Glomerular endothelial cell (primary cell): ENCODE measurements at places on chromosomes 1 and 21.
A peak's percentile ranks its signal among the peaks of the same experiment; 100 is the strongest.

DNA sequence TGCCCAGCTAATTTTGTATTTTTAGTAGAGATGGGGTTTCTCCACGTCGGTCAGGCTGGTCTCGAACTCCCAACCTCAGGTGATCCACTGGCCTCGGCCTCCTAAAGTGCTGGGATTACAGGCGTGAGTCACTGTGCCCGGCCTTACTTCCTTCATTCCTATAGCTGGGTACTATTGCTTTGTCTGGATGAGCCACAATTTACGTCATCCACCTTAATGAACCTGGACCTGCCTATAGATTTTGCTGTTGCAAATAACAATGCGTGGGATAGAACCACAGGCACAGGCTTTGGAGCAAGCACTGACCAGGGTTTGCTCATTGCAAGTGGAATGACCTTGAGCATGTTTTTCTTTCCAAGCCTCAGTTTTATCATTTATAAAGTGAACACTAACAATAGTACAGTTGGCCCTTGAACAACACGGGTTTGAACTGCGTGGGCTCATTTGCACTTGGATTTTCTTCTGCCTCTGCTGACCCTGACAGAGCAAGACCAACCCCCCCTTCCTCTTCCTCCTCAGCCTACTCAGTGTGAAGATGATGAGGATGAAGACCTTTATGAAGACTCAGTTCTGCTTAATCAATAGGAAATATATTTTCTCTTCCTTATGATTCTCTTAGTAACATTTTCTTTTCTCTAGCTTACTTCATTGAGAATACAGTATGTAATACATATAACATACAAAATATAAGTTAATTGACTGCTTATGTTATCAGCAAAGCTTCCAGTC, 33.3 kb upstream of the BECN2 start:
- DNase-seq, result no peak

DNA sequence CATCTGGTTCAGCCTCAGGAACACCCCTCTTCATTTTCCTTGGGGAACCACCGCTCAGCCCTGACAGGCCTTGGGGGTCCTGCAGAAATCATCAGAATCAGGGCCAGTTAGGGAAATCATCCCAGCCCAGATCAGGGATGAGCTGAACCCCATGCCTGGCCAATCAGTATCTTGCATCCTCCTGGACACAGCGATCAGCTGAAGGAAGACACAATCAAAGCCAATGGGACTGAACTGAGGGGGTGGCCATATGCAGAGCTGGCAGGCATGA, 395.4 kb downstream of the MATN1 start:
- no peak for DNase-seq

- DNase-seq, result no peak
These were observed 6.4 kb downstream of the SZT2 start for GRCh38 chr1:43396059-43396458.

- no peak for DNase-seq
These were observed 730.9 kb downstream of the PTPRU start for GRCh38 chr1:29967261-29967660.

GRCh38 chr1:203985676-203986075, 87.2 kb upstream of the SOX13 start:
- no peak for DNase-seq

GRCh38 chr1:51172811-51173210, 63.3 kb upstream of the RNF11 start:
- no peak for DNase-seq

DNA sequence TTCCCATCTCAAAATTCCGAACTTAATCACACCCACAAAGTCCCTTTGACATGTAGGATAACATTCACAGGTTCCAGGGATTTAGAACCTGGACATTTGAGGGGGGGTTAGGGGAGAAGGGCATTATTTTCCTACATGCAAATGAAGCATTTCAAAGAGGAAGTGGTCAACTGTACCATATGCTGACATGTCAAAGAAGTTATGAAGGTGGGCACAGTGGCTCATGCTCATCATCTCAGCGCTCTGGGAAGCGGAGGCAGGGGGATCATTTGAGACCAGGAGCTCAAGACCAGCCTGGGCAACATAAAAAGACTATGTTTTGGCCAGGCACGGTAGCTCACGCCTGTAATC, 35.7 kb downstream of the PTP4A2 start:
- DNase-seq, result no peak

DNA sequence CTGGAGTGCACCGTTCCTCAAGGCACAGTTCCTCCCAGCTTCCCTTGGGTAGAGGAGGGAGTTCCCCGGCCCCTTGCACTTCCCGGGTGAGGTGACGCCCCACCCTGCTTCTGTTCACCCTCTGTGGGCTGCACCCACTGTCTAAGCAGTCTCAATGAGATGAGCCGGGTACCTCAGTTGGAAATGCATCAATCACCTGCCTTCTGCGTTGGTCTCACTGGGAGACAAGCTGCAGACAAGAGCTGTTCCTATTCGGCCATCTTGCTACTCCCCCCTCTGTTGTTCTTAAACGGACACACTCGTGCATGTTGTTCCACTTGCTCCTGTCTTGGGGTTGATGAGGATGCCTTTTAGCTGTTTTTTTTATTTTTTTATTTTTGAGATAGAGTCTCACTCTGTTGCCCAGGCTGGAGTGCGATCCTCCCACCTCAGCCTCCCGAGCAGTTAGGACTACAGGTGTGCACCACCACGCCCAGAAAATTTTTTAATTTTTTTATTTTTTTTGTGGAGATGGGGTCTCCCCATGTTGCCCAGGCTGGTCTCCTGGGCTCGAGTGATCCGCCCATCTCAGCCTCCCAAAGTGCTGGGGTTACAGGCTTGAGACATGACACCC, 3.0 kb upstream of the MORC3 start:
- DNase-seq, result no peak

DNA sequence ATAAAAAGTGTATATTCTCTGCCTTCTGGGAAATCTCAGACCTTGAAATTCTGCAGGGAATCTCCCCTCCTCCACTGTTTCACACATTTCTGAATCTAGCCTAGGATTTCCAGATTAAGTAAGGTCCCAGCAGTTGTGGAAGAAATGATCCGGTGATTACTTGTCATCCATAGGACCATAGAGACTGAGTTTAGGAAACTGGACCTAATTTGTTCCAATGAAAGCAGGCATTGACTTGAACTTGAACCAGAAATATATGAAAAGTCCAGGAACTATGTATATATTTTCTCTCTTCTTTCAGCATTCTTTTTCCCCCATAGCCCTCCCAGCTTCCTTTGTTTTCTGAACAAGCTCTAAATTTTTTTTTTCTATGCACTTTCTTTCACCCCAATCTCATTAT, 149.5 kb upstream of the SPAG17 start:
- DNase-seq, result no peak

DNA sequence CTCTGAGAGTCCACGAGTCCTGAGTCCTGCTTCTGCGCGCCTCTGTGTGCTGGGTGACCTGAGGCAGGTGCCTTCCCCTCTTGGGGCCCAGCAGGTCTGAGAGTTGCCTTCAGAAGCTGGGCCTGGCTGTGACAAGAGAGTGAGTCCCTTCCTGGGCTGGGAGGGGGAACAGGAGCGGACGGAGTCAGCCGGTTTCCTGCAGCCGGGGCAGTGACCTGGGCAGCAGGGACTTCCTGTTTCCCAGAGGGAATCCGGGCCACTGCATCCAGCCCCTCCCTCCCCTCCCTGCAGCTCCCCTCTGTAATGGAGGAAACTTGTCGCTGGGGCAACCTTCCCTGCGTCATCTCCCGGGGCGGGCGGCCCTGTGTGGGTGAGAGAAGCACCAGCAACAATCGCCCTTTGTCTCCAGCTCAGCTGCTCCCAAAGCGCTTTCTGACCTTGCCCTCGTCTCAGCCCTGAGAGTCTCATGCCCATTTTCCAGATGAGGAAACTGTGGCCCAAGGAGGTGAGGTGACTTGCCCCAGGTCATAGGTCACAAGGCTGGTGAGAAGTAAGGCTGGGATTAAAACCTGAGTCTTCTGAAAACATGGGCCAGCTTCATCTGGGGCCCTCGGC, 61.1 kb downstream of the SDC3 start:
- peak; percentile 14 for DNase-seq

DNA sequence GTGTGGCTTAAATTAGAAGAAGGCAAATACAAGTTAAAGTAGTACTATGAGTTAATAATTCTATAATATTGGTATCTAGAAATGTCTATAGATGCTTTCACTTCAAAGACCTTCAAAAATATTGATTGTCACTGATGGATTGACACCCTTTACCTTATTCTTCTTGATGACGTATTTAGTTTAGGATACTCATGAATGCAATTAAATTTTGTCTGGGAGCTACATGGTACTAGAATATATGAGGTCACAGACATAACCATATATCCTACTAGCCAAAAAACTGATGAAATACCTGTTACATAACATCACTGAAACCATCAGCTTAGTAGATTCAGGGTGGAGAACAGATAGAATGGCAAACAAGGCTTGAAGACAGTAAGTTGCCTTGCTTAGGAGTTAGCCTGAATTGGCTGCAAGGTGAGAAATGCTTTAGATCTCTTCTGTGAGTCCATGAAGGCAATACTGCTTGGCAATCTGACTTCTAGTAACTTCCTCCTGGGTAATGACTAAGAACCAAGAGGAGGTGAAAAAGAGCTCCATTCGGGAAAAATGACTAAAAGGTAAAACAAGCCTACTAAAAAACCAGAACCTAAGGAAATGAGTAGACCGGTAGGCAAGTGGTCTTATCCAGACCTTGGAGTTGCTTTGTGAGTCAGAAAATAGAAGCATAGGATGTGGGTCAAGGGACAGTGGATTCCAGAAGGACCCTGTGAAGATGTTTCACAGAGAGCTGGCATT, 16.9 kb upstream of the ARHGAP29 start:
- no peak for DNase-seq

GRCh38 chr21:41803316-41803715, 36.5 kb upstream of the RIPK4 start:
- no peak for DNase-seq

DNA sequence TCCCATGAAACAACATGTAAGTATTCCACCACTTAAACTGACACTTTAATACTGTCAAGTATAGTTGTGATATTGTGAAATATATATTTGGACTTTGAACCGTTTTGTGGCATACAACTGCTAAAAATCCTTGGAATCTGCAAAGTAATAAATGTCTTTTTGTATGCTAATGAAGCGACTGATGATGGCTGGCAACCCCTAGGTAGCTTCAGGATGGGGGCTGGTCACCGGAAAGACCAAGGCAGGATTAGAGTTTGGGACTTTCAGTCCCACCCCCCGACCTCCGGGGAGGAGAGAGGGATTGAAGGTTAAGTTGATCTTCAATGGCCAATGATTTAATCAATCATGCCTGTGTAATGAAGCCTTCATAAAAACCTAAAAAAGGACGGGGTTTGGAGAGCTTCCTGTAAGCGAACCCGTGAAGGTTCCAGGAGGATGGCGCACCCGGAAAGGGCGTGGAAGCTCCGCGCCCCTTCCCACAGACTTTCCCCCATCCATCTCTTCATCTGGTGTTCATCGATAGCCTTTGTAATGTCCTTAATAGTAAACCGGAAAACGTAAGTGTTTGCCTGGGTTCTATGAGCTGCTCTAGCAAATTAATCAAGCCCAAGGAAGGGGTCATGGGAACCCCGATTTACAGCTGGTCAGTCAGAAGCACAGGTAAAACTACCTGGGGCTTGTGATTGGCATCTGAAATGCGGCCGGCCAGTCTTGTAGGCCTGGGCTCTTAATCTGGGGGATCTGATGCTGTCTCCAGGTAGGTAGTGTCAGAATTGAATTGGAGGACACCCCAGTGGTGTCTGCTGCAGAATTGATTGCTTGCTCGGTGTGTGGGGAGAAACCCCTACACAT, 1.8 kb upstream of the ZNF281 start:
- DNase-seq, result no peak

GRCh38 chr1:6414881-6415626, 4.7 kb downstream of the HES2 start:
- DNase-seq, result no peak

DNA sequence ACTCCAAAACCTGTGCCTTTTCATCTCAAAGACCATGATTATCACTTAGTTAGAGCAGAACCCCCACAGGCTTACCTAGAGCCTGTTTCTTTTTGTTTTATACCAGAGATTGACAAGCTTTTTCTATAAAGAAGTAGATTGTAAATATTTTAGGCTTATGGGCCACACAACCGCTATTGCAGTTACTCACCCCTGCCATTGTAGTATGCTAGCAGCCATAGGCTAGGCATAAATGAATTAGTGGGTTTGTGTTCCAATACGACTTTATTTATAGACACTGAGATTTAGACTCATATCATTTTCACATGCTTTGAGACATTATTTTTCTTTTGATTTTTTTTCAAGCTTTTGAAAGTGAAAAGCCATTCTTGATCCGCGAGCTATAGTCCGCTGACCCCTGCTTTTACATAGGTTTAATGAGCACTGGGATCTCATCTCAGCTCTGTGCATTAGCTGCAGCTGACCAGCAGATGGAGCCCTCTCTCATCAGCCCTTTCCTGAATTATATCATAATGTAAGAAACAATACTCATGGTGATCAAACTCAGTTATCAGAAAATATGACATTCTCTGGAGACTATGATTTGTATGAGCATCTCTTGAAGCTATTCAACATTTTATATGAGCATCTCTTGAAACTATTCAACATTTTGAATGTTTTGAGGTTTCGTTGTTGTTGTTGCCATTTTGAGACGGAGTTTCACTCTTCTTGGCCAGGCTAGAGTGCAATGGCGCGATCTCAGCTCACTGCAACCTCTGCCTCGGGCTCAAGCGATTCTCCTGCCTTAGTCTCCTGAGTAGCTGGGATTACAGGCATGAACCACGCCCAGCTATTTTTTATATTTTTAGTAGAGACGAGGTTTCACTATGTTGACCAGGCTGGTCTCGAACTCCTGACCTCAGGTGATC, 111.9 kb upstream of the L1TD1 start:
- DNase-seq, result peak; percentile 9

DNA sequence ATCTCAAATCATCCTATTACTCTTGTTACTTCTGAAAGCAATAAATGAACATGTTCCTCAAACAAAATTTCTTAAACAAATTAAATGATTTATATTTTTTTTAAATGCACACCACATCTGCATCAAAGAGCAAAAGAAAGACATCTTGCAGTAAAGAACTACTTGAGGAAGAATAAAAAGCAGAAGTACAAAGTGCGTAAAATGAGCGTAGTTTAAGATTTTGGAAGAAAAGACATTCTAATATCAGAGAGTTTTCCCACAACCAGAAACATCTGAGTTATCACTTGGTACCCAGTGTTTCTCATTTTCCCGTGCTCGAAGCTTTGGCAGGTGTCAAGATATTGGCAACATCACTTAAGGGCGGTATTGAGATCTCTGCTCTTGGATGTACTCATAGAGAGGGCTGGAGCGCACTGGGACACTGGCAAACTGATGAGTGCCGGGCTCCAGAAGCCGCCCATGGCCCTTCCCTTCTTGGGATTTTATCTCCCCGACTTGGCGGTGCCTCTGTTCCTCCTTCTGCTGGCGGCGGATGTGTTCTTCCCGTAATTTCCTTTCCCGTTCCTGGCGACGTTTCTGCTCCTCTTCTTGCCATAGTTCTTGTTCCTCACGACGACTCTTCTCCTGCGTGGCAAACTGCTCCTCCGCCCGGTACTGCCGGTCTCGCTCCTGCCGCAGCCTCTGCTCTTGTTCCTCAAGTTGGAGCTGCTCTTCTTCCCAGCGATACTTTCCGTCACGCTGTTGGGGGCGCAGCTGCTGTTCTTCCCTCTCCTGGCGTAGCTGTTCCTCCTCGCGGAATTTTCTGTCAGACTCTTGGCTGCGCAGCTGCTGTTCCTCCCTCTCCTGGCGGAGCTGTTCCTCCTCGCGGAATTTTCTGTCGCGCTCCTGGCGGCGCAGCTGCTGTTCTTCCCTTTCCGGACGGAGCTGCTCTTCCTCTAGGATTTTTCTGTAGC, 7.9 kb downstream of the TCHH start:
- peak; percentile 1 for DNase-seq

- DNase-seq, result no peak
These were observed 7.8 kb downstream of the STK40 start for GRCh38 chr1:36377791-36378492.
